Right ventricle myocardium superior (tissue), 1 donor: ENCODE measurements at places on chromosomes 16 and 17. TPM values are rescaled to one million over a fixed set of nuclear protein-coding genes. Genes with fewer than 3 reads are reported as not detected.

The UBE2O gene
- total RNA-seq: 35.9 TPM

The MCRIP1 gene
- 104 TPM for total RNA-seq

The SLFN14 gene
- not detected for total RNA-seq

The CACNA1H gene
- total RNA-seq: 4.2 TPM

The PMP22 gene
- 183 TPM for total RNA-seq

The SPIRE2 gene
- total RNA-seq: 1.2 TPM

The SLC5A11 gene
- total RNA-seq: not detected

The ABCA10 gene
- 6.9 TPM for total RNA-seq

The CACNG4 gene
- total RNA-seq: not detected

The MAPT gene
- total RNA-seq: 37.7 TPM

The KRTAP4-4 gene
- not detected for total RNA-seq

The TIGD7 gene
- total RNA-seq: 9.4 TPM

The NHLRC4 gene
- 0.38 TPM for total RNA-seq

The MSLN gene
- total RNA-seq: 1.0 TPM

The ZNF778 gene
- 9.9 TPM for total RNA-seq

GRCh38 chr16:22348291-22348690 lies 26.1 kb downstream of the CDR2 start:
- DNase-seq: no peak

DNA sequence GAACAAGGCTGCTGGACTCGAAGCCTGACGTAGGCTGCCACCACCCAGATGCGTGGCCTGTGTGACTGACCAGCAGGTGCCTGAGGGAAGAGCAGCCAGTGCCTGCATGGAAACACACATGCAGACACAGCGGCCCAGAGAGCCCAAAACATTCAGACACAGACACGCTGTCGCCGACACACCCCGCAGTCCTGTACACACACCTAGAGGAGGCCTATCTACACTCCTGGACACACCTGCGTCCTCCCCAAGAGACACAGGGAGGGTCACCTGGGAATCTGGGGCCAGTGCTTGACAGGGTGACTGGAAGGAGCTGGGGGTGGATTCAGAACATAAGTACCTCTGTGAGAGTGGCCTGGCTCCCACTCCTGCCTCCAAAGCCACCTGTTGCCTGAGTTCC lies 6.1 kb upstream of the TSPOAP1 start:
- DNase-seq: no peak

GRCh38 chr16:73670836-73671820 lies 623.2 kb upstream of the ZFHX3 start:
- DNase-seq: no peak

DNA sequence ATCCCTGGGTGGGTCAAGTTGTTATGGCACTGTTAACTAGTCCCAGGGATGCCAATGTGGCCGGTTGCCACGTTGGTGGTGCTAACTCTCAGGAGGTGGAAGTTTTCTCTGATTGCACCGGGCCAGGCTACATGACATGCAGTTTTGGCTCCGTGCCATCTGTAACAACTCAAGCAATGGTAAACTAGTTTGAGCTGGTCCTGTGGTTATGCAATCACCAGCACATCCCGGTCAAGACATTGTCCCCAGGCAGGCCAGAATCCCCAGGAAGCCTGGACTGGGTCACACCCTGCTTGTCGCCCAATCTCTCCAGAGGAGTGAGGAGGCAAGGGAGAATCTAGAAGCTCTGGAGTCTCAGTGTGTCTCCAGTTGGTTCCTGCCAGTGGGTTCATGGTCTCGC lies 10.1 kb upstream of the CCL17 start:
- no peak for DNase-seq

- DNase-seq: no peak
These were observed 116.4 kb downstream of the NPIPB5 start for GRCh38 chr16:22627043-22627442.

GRCh38 chr16:73426433-73427160 lies 378.7 kb upstream of the ZFHX3 start:
- no peak for DNase-seq

DNA sequence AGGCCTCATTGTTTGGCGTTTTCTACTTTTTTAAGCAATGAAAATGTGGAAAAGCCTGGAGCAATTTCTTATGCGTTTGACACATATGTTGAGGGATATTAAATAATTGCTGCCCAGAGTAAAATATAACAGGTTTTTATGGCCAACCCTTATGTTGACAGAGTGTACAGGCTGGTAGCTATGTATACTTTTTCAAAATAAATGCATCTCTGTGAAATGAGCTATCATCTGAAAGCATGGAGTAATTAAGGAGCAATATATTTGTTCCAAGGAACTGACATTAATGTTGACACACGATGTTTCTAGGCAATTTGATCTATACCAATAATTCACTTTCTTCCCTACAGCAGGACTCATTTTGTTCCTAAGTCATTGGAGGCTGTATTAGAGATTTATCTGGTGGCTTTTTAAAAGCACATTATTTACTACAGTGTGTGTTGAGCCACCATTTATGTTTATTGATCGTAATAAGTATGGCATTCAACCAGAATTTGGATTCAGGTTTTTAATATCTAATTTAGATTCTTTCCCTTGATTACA lies 11.9 kb upstream of the KRT20 start:
- no peak for DNase-seq

DNA sequence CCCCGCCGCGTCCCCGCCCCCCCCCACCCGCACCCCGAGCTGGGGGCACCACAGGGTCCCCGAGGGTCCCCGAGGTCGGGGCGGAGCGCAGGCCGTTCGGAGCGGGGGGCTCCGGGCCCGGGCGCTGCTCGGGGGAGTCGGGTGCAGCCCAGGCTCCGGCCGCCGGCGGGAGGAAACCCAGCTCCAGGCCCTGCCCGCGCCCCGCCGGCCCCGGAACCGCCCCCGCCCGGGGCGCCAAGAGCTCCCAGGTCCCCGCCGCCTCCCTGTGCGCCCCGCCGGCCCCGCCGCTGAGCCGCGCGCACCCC lies 33.2 kb upstream of the RPH3AL start:
- no peak for DNase-seq

DNA sequence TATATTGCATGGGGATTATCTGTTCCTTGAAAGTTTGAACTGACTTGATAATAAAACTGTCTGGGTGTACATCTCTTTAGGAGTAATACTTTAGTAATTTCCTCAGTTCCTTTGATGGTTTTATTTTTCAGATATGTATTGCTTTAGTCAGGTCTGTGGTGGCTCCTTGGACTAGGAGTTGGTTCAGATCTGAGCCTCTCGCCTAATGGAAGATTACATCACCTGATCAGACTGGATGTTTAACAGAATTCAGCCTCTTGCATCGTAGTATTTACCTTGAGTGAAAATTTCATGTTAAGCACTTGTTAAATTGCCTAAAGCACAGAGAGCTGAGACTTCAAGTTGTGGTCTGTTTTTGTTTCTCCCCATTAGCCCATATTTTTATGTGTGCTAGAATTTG lies 267.3 kb downstream of the MAP2K4 start:
- DNase-seq: no peak

DNA sequence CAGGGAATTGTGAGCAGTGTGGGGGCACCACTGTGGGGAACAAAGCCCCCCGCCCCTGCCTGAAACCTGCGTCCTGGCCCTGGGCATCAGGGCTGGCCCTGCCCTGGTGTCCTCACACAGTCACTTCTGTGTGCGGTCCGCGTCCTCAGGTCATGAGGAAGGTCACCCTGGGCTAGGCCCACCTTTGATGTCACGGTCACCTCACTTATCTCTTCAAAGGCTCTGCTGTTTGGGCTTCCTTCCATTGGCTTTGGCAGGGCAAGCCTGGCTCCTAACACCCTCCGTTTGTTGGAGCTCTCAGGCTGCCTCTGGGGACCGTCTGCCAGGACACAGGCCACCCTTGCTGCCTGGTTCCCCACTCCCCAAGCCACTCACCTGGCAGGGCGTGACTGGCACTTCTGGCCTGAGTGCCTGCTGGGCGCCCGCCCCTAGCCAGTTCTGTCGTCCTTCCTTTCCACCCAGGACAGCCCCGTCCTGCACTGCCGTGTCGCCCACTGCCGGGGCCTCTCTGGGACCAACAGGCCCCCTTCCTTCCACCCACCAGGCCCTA lies 8.8 kb downstream of the CENPX start:
- DNase-seq: peak; percentile 64

GRCh38 chr16:67336648-67337047 lies 10.0 kb downstream of the LRRC36 start:
- no peak for DNase-seq

- DNase-seq: no peak
These were observed 74.5 kb upstream of the C17orf78 start for GRCh38 chr17:37301288-37301687.

- DNase-seq: no peak
These were observed at the start of gene SLC13A2 for GRCh38 chr17:28473542-28473941. TSS of gene SLC13A2 (plus strand) at chr17:28473644. CDS start at chr17:28473713, 69 bp downstream.

- no peak for DNase-seq
These were observed 11.0 kb upstream of the PHKG2 start for GRCh38 chr16:30736995-30737793.

GRCh38 chr17:57071991-57072944 lies 12.8 kb upstream of the AKAP1 start:
- DNase-seq: no peak

DNA sequence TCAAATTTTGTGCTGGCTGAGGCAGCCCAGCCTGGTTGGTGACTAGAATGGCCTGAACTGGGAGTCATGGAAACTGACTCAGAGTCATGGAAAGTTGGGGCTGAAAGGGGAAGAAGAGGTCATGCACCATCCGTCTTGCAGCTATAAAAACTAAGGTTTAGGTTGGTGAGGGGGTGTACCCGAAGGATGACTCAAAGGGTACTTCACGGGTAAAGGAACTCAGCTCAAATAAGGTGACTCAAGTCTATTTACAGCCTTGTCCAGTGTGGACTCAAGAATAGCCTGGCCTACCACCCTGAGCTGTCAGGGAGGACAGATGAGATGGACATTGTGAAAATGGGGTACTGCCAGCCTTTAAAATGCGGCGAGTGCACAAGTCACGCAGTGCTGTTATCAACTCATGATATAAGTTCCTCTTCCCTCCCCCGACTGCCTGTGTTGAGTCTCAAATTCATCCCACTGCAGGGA lies 18.6 kb downstream of the CD300LB start:
- DNase-seq: no peak

- no peak for DNase-seq
These were observed 198.5 kb downstream of the NTN1 start for GRCh38 chr17:9219631-9220397.

- peak; percentile 82 for DNase-seq
These were observed 787 bp downstream of the CTCF start for GRCh38 chr16:67562918-67563707.

DNA sequence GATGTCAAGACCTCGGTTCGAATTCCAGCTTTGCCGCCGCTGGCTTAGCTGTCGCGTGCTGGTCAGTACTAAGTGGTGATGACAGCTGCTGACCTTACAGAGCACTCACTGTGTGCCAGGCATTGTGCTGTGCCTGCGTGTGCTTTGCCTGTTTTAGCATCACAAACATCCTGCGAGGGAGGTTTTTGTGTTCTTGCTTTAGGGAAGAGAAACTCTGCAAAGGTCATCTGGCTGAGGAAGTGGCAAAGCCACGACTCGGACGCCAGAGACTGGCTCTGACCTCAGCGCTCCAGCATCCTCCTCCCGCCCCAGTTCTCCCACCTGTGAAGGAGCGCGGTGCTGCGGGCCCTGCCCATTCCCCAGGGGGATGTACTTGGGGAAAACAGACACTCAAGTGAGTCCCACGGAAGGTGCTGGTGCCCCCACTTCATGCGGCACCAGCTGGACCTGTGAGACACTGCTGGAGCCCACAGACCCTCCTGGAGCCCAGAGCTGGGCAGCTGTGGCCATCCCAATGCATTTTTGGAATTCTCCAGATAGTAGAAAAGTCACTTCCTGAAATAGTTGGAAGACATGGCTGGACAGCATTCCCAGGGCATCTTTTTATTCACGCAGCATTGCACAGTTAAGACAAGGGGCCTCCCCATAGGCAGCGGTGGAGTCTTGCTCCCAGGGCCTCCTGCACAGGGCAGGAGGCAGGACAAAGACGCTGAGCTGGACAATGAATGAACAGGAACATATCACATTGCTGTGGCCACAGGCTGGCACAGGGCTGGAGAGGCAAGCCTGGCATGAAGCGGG lies 20.0 kb upstream of the HERPUD1 start:
- DNase-seq: peak; percentile 64

GRCh38 chr17:39769974-39770587 lies 32.3 kb downstream of the GRB7 start:
- DNase-seq: no peak

DNA sequence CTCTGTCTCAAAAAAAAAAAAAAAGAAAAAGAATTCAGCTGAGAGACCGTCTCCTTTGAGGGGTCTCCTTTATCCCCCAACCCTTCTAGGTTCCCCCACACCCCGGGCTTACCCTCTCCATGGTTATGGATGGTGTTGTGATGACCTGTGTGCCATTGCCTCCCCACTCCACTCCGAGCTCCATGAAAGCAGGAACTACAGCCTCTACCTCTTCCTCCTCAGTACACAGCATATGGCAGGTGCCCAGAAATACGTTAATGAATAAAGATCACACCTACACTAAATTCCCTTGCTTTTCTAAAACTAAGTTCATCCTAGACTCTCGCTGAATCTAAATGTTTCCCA lies 17.2 kb downstream of the COPRS start:
- no peak for DNase-seq

DNA sequence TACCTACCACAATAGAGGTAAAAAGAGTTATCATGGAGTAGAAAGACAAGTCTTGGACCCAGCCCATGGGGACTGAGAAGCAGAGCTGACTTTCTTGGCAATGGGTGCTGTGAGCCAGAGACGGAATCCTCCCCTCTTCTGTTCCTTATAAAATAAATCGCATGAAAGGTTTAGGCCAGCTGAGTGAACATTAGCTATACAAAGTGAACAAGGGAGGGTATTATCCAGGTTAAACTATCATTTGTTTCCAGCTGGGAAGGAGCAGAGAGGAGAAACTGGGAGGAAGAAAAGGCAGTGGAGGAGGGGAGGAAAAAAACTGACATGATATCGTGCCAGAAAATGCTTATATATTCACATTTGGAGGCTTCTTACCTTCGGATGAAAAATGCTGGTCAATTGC lies 13.3 kb upstream of the PAFAH1B1 start:
- no peak for DNase-seq

GRCh38 chr16:9077091-9077809 lies 14.2 kb upstream of the HAPSTR1 start:
- DNase-seq: no peak

GRCh38 chr16:48050871-48051270 lies 104.9 kb downstream of the ABCC12 start:
- no peak for DNase-seq

GRCh38 chr16:17420816-17421215 lies 49.9 kb downstream of the XYLT1 start:
- DNase-seq: no peak

GRCh38 chr17:81489012-81489997 lies 23.3 kb downstream of the ACTG1 start:
- no peak for DNase-seq

DNA sequence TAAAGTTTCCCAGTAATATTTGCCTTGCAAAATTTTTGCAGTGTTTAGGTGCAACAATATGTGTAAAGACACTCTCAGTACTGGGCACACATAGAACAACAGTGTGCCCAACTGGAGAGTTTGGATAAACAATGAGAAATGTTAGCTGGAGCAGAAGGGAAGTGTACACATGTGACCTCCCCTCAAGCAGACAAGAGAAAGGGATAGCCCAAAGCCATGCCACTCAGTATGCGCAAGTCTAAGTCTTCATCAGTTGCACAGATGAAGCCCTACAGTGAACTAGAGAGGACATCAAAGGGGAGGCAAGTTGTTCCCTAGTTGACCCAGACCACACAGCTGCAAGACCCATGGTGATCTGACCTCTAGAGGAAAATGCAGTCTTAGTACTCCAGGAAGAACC lies 97.9 kb upstream of the CDH11 start:
- no peak for DNase-seq

- DNase-seq: no peak
These were observed 54.8 kb downstream of the SDK2 start for GRCh38 chr17:73589363-73589980.

- peak; percentile 78 for DNase-seq
These were observed 4.4 kb downstream of the TP53I13 start for GRCh38 chr17:29572691-29573557.
